T-helper 17 cell (primary cell): ENCODE measurements at places on chromosomes 7 and 10. TPM values are rescaled to one million over a fixed set of nuclear protein-coding genes. Genes with fewer than 3 reads are reported as not detected.

- H3K4me1 ChIP-seq, result peaks cover 14% of the 10 kb centered on the region
- H3K4me3 ChIP-seq, result no peak overlapping the region
- H3K27me3 ChIP-seq, result peaks cover 13% of the 10 kb centered on the region
- H3K27ac ChIP-seq, result no peak overlapping the region
- peaks cover 10% of the 10 kb centered on the region for H3K36me3 ChIP-seq
- DNase-seq, result no peak
Observed at GRCh38 chr7:142832417-142832816, 22.5 kb upstream of the EPHB6 start.

Gene TMEM254
- 11.3 TPM for total RNA-seq

Gene MEIG1
- not detected for total RNA-seq

DNA sequence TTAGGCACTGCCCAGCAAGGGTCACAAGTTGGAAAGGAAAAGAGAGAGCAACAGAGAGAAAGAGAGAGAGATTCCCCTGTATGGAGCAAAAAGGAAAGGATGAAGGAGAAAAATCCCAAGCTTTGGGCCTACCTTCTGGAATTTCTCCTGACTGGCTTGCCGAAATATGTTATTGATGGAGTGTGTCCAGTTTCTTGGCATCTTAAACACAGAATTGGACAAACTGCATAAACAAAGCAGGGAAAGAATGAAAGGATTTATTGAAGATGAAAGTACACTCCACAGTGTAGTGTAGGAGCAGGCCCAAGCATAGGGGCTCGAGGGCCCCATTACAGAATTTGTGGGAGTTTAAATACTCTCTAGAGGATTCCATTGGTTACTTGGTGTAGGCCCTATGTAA, 627.8 kb upstream of the CNTNAP2 start:
- no peak overlapping the region for H3K27ac ChIP-seq
- H3K4me1 ChIP-seq, result no peaks in the 10 kb centered on the region
- H3K4me3 ChIP-seq, result no peak overlapping the region
- no peaks in the 10 kb centered on the region for H3K36me3 ChIP-seq
- DNase-seq, result no peak

DNA sequence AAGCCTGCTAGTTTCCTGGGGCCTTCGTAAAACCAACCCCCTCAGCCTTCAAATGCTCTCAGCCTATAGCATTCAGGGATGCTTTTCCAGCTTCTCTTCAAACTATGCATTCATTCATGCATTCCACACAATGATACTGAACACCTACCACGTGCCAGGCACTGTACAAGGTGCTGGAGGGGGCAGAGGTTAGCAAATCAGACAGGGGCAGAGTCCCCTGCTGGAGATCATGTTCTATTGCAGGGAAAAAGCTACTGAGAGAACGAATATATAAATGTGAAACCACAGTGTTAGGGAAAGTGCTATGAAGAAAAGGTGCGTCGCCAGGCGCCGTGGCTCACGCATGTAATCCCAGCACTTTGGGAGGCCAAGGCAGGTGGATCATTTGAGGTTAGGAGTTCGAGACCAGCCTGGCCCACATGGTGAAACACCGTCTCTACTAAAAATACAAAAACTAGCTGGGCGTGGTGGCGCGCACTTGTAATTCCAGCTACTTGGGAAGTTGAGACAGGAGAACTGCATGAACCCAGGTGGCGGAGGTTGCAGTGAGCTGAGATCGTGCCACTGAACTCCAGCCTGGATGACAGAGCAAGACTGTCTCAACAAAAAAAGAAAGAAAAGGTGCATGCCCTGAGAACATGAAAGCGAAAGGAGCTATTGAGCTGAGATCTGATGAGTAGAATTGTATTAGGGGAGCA, 64.6 kb upstream of the CALN1 start:
- no peak overlapping the region for H3K27ac ChIP-seq
- H3K27me3 ChIP-seq, result no peaks in the 10 kb centered on the region
- no peaks in the 10 kb centered on the region for H3K4me1 ChIP-seq

GRCh38 chr10:33073641-33074415, 115.8 kb upstream of the ITGB1 start:
- DNase-seq, result no peak
- H3K4me1 ChIP-seq, result peaks cover 11% of the 10 kb centered on the region
- no peak overlapping the region for H3K27ac ChIP-seq
- peaks cover 2% of the 10 kb centered on the region for H3K36me3 ChIP-seq

DNA sequence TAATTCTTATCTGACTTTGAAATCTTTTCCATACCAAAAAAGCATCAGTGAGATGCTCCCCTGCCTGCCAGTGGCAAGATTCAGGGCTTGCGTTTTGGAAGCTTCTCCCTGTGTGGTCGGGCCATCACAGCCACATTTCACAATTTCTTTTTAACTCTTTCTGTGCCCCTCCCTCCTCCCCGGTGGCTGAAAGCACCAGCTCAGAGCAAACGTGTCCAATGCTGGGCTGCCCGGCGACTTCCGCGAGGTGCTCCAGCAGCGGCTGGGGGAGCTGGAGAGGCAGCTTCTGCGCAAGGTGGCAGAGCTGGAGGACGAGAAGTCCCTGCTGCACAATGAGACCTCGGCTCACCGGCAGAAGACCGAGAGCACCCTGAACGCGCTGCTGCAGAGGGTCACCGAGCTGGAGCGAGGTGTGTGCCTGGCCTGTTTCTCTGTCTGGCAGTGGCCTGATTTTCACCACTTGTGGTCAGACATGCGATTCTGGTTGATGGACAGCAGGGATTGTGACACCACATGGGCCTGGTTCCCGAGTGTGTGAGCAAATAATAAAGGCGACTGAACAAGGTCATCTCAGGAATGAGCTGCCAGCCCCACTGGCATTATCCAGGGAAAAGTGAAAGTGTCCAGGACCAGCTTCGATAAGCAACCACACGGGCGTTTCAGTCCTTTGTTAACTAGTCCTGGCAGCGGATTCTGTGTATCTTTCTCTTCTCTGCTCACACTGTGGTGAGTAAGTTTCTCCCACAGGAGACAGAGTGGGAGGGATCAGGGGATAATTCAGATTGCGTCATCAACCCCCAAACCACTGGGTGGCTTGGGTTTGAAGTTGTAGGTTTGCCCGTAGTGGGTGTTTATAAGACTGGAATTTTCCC, 2.6 kb downstream of the NPTX2 start:
- H3K4me1 ChIP-seq, result peaks cover 2% of the 10 kb centered on the region
- DNase-seq, result no peak
- no peaks in the 10 kb centered on the region for H3K36me3 ChIP-seq
- H3K4me3 ChIP-seq, result no peak overlapping the region
- peaks cover 59% of the 10 kb centered on the region for H3K27me3 ChIP-seq
- H3K27ac ChIP-seq, result no peak overlapping the region

Gene LBX1
- not detected for total RNA-seq

DNA sequence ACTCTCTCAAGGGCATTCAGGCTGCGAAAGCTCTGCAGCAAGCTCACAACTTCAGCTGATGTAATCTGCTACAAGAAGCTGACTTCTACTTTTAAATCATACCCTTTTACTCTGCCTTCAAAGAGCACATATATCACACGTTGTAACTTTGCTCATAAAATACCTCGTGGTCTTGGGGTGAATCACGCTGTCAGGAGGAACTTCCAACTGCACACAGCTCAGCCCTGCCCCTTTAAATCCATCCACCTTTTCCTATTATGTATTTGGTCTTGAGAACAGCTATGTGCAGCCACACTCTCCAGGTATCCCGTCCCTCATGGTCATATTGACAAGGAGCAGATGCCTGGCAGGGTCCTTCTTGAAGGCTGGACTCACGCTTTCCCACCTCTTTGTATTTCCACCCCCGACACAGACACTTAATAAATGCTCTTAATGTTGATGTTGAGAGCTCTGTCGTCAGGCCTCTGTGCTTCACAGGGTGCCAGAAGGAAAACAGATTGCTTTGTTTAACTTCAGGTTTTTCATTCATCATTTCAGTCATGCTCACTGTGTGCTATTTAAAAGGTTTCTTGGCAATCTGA, 47.6 kb downstream of the ICA1 start:
- H3K27ac ChIP-seq, result peak overlapping the region; percentile 81
- H3K27me3 ChIP-seq, result no peaks in the 10 kb centered on the region
- H3K4me1 ChIP-seq, result peaks cover 3% of the 10 kb centered on the region
- DNase-seq, result no peak
- peaks cover 3% of the 10 kb centered on the region for H3K36me3 ChIP-seq
- H3K4me3 ChIP-seq, result no peak overlapping the region

GRCh38 chr7:129778770-129779601, 167.5 kb downstream of the NRF1 start:
- no peak overlapping the region for H3K27ac ChIP-seq
- peaks cover 26% of the 10 kb centered on the region for H3K4me1 ChIP-seq
- peaks cover 43% of the 10 kb centered on the region for H3K27me3 ChIP-seq
- H3K4me3 ChIP-seq, result peak overlapping the region; percentile 73
